ENCODE measurements at places on chromosomes 2 and 18.

DNA sequence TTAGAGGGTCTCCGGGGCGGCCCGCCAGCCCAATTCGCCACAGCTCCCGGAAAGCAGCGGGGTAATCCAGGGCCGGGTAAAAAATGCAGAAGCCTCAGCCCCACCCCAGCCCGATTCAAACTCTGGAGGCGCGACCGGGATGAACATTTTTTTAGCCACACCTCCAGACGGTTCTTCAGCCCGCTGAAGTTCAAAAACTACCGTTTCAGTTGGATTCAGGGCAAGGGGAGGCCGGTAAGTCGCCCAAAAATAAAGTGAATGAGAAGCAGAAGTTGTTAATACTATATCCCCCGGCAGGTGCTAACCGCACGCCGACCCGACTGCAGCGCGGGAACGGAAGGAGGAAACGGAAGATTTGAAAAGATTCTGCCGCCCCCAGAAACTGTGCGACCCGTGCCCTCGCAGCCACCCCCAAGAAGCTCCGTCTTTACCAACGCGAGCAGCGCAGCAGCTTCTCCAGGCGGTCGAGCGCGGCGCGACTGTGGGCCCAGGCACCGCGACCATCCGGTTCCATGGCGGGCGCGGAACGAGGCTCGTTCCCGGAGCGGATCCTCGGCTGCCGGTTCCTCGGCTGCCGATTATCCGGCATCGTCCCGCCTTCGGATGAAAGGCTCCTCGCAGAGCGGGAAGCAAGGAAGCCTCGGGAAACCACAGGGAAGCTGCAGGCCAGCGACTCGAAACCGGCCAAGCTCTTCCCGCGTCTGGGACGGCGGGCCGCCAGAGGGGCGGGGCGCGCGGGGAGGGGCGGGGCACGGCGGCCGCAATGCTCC lies at the start of gene BARD1:
Gene BARD1, minus strand, starts transcription at position 703 of the 770 bp plus-strand sequence. Its CDS starts 114 bp downstream, at position 589.
- peak; percentile 59 for DNase-seq

DNA sequence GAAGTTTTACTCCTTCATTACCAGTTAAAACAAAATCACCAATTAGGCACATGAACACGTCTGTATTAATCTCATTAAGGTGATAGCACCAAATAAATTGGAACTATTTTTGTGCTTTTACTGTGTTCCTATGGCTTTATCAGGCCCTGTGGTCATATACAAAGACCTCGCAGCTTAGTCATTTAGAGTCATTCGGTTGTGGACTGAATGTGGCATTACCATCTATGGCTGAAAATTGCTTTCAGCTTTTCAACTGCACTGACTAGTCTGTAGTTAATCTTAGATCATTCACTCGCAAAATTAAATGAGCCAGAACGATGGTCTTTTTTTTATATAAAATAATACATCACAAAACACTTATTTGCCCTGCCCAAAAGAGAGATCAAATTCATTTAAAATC lies 601.7 kb downstream of the NR4A2 start:
- no peak for DNase-seq

- DNase-seq = no peak
These were observed 1.5 kb downstream of the ACTR3 start for GRCh38 chr2:113891265-113891959.

- no peak for DNase-seq
These were observed 246.5 kb downstream of the HAUS1 start for GRCh38 chr18:46350598-46351159.

- no peak for DNase-seq
These were observed 59.5 kb downstream of the SCN3A start for GRCh38 chr2:165144315-165144714.

DNA sequence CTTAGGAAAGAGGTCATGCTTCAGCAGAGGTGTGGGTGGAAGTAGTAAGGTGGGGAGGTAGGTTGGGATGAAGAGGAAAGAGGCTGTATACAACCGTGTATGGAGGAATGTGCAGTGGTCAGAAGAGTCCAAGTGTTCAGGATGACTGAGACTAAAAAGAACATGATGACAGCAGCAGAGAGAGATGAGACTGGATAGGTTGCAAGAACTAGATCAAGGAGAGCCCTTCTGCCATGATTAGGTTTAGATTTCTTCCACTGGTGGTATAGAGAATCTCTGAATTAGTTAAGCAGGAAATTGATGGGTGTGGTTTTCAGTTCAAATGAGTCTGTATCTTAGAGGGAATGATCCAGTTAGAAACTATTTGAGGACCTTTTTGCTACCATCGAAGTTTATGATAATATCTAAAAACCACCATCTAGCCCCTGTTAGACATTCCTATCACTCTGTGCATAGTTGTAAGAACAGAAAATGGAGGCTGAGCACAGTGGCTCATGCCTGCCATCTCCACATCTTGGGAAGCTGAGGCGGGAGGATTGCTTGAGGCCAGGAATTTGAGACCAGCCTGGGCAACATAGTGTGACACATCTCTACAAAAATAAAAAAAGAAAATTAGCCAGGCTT lies 221.0 kb downstream of the LTBP1 start:
- no peak for DNase-seq

DNA sequence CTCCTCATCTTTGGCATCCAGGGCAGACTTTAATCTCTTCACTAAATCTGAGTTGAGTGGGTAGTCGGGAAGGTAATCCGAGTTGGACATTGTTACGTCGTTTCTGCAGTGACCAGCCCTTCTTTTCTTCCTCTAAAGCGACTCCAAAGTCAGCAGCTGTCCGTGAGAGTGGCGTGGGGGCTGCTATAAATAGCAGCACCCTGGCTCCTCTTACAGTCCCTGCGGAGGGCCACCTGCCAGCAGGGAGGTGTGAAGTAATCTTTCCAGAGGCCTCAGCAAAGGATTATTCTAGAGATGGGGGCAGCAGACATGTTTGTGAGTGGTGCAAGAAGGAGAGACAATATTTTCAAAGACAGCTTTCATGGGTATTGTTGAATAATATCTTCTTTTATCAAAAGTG lies at the start of gene ASB18:
Gene ASB18, minus strand, starts transcription at position 151 of the 400 bp plus-strand sequence. Its CDS starts 61 bp downstream, at position 90.
- no peak for DNase-seq

DNA sequence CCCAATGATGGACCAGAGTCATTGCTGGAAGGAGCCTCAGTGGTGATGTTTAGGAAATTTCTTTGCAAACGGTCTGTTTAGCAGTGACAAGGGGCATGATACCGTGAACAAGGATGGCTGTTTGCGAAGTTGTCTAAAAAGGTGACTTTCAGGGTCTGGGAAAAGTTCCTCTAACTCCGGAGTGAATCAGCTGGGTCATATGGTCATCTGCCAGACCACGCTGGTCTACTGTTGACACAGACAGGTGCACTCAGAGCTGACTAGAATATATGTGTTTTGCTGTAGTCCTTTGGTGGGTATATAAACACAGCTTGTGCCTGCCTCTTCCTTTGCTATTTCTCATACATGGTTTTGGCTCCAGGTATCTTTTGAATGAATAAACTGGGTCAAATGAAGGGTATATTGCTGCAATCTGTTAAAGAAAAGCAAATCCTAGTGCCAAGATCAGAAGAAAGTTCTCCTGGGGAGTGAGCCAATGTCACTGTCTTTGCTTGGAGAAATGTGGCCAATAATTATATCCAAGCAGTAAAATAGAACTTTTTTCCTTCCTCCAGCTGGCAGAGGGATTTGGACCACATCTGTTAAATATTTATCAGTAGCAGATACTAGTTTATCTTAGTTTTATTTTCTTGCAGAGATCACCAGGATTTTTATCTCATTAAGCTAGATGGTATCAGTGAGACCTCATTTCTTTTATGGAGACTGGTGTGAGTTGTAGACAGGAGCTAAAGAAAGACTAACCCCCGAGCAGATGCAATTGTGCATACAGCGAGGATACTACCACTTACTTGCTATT lies 286.0 kb downstream of the TRIB2 start:
- DNase-seq = no peak

GRCh38 chr2:26974352-26974751 lies 3.9 kb downstream of the MAPRE3 start:
- no peak for DNase-seq

DNA sequence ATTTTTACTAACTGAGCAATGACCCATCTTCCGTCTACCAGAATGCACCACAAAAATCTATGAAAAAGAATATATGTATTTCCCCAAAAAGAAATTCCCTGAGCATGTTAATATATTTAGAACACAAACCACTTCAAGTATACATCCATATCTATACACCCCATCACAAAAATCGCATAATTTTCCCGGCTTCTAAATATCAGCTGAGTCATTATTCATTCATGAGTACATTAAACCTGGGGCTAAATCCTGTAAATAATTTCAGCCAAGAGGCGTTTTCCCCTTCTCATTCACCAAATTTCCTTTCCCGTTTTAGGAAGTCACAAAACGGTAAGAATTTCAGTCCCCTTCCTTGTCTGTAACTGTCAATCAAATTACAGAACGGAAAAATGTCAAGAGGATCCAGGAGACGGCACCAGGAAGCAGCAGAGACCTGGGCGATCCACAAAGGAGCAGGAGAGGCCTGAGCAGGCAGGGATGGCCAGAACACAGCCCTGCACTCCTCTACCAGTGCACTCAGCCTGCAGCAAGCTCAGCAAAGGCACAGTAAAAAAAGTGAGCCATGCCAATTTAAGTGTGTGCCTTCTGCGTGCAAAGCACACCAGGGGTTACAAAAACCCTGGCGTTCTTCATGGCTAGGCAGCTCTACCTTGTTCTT lies 300.7 kb downstream of the TCF4 start:
- DNase-seq = no peak

- no peak for DNase-seq
These were observed 31.8 kb downstream of the ARHGAP15 start for GRCh38 chr2:143160732-143161707.

- no peak for DNase-seq
These were observed 498.6 kb downstream of the TXNL1 start for GRCh38 chr18:56139792-56140254.

DNA sequence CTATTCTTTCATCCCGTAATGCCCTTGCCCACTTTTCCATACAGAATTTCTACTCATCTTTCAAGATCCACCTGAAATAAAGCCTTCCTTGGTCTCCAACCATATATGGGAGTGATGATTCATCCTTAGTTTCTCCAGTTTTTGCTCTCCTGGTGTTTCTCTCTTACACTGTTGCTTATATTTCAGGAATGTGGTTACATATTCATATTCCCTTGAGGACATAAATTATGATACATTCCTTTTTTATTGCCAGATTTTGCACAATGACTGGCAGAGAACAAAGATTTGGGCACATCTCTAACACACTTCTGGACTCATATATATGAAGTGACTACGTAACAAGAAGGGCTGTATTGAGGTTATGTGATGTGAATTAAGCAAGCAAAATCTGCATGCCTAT lies 1573.4 kb upstream of the NXPH2 start:
- DNase-seq = no peak

GRCh38 chr18:27750014-27750413 lies 426.9 kb downstream of the CDH2 start:
- no peak for DNase-seq

DNA sequence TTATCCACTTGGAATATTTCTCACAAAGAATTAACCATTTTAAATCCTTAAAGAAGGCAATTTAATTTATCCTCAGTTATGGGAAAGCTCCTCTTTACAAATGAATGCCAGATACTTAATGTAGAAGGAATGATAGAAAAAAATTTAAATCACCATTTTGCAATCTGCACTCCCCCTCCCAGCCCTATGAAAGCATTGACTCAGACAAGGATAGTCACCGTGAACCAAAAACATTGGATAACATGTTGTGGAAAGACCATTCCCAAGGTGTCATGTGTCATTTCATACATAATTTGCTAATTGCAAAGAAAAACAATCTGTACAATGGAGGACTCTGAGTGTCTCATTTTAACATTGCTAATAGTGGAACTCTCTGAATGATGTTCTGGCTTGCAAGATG lies 421.0 kb downstream of the TXNL1 start:
- no peak for DNase-seq

DNA sequence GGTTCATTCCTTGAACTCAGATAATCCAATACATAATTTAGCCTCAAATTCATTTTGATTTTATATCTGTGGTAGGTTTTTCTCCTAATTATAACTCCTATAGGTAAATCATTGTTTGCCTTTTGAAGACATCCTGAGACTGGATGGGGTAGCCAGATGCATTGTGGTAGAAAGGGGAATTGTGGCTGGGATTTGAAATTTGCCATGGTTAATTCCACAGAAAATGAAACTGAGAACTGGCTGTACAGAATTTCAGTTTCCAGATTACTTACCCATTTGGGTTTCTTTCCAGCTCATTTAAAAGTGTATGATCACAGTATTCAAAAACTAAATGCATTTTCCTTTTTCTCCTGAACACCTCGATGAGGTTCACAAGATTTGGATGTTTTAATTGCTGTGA lies 18.2 kb downstream of the CDKL4 start:
- no peak for DNase-seq

DNA sequence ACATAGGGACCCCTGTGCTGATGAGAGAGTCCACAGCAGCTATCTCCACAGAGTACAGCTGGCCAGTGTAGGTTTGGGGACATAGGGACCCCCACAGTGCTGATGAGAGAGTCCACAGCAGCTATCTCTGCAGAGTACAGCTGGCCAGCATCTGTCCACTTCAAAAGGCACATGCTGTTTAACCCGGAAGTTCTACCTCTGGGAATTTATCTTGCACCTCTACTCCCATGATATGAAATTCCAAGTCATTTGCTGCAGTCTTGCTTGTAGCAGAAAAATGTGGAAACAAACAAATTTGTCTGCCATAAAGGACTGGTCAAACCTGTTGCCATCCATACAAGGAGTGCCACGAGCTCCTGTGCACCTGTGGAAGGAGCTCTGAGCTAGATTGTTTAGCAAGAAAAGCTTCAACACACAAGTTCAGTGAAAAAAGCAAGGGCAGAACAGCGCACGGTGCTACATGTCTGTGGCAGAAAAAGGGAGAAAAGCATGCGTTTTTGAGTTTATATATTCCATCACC lies 33.1 kb downstream of the LRRFIP1 start:
- no peak for DNase-seq

DNA sequence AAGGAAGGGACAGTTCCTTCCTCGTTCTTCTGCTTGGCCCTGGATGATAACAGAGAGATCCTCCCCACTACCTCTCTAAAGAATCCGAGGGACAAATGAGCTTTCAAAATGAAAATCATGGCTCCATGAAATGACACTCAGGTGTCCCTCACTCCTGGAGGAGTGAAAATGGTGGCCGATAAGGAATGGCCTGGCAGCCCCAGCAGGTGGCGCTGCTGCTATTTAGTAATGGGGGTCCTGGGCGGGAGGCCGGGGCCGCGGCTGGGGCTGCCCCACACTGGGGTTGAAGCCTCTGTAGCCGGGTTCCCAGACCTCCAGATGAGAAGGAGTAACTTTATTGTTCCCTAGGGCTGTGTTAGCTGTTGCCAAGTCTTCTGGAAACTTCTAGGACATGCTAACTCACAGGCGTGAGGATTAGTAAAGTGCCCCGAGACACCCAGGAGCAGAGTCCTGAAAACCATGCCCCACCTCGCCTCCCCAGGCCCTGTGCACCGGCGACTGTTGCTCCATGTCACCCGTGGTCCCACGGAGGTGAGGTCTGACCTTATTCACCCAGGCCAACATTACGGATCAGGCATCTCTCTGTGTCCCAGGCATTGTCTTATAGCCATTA lies 138.0 kb downstream of the CTIF start:
- DNase-seq = peak; percentile 37

DNA sequence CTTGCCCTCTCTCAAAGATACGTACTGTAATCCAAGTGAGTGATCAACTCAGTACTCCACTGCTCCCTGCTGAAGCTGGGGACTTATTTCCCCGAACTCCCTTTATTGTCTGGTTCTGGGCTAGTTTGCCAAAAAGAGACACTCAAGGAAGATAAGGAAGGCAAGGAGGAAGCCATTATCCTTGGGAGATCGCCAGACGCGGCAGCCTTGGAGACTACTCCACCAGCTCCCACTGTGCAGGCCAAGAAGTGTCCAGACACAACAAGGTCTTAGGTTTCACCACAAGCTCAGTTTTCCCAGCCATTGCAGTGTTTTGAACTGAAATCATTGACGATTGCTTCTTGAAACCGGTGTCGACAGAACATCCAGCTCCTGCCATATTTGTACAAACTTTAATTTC lies 439.6 kb upstream of the UBE2E3 start:
- no peak for DNase-seq

GRCh38 chr2:234919711-234920110 lies 32.1 kb upstream of the SH3BP4 start:
- no peak for DNase-seq

Data from hematopoietic multipotent progenitor cell treated with erythropoietin and hydrocortisone succinate and interleukin-3 and kit ligand, for 15 days (in vitro differentiated cells).